ENCODE measurements at places on chromosomes 16 and 17. TPM values are rescaled to one million over a fixed set of nuclear protein-coding genes. Genes with fewer than 3 reads are reported as not detected.
A peak's percentile ranks its signal among the peaks of the same experiment; 100 is the strongest.

GRCh38 chr17:8362651-8363332 lies 13.7 kb downstream of the KRABD2 start:
- DNase-seq, result no peak

DNA sequence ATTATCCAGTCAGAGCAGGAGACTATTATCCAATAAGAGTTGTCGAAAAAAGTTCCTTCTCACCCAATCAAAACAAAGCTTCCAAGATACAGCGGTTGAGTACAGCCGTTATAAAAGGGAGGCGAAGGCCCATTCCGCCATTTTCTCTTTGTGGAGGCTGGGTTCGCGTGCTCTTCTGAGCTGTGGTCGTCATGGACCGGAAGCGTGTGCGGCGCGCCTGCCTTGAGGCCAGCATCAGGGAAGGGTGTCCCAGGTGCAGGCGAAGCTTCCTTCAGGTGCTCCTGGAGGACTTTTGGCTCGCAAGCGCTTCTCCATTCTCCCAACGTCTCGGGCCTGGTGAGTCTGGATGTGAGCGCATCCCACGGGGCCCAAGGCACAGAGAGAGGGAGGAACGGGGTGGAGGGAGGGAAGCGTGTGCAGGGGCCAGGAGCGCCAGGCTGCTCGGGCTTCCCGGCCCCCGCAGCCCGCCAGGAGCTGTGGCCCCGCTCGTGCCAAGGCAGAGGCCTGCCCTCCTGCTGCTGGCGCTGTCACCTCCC lies 99.2 kb downstream of the GOSR1 start:
- no peak for DNase-seq

The MYH2 gene
- 0.69 TPM for total RNA-seq

The KRT33A gene
- total RNA-seq, result not detected

DNA sequence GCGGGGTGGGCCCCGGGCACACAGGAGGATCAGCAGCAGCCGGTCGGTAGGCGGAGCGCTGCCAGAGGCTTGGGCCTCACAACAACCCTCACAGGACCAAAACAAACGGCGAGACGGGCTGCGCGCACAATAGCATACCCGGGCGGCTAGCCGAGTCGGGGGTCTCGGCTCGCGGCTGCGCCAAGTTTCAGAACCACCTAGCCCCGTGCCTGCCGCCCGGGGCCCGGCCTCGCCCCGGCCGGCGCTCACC lies 732 bp downstream of the ULK2 start:
- DNase-seq, result peak; percentile 48

DNA sequence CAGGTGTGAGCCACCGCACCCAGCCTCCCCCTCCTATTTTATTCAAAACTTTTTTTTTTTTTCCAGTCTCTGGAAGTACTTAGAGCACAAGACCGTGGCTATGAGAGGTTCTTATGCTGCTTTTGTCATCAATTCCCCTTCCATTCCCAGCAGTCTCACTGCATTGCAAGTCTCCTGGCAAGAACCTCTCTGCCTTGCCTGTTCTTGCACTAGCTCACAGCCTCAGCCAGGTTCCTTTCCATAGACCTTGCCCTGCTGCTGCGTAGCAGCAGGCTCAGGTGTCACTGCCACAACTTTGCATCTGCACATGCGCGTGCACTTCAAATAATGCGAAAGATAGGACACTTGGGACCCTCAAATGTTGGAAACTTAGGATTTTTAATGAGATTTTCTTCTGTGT lies 15.6 kb downstream of the ATP6V0A1 start:
- DNase-seq, result no peak

The EIF1 gene
- total RNA-seq, result 179 TPM

The PAQR4 gene
- total RNA-seq, result 26.4 TPM

GRCh38 chr16:35687071-35687470 lies 2227.7 kb downstream of the TP53TG3F start:
- DNase-seq, result no peak

DNA sequence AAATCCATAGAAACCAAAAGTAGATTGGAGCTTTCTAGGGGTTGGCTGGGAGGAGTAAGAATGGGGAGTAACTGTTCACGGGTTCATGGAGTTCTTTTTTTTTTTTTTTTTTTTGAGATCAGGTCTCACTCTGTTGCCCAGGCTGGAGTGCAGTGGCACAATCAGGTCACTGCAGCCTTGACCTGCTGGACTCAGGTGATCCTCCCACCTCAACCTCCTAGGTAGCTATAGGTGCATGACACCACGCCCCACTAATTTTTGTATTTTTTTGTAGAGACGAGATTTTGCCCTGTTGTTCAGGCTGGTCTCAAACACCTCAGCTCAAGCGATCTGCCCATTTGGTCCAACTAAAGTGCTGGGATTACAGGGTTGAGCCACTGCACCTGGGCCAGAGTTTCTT lies 1.5 kb downstream of the NMRAL1 start:
- no peak for DNase-seq

The LAT gene
- total RNA-seq, result 2.1 TPM

DNA sequence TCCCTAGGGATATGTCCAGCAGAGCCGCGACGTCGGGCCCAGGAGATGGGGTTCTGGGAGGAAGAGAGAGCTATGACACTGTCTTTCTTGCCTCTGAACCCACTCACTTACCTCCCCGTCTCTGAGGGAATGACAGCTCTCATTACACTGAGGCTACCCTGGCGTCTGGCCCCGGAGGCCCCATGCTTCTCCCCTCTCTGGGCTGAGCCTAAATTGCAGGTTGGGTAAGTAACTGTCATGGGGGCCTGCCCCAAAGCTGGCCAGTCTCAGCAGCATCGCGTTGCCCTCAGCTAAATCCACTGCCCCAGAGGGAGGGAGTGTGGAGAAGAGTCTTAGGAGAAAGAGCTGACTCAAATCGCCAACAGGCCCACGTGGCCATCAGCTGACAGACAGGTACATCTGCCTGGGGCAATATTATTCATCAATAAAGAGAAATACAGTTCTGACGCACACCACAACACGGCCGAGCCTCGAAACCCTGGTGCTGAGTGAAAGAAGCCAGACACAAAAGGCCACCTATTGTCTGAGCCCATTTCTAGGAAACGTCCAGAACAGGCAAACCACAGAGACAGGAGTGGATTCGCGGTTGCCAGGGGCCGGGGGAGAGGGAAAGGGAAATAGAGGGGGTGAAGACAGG lies 156.4 kb downstream of the C16orf95 start:
- no peak for DNase-seq

DNA sequence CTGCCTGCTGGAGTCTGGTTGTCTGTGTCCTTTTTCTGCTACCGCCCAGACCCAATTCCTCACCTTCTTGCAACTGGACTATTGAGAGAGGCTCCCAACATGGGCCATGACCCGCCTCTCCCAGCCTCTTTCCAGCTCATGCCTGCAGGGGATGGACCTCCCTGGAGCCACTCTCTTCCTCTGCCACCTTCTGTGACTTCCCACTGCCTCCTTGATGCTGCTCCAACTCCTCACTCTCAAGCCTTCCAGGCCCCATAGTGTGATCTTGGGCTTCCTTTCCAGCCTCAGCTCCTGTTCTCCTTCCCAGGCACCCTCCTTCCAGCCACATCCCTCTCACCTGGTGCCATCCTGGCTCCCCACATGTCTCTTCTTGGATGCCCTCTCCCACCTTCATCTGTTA lies 11.1 kb downstream of the ZNF768 start:
- no peak for DNase-seq

The FSCN2 gene
- 0.89 TPM for total RNA-seq

The CDYL2 gene
- 11.4 TPM for total RNA-seq

The RFNG gene
- 36.7 TPM for total RNA-seq

- DNase-seq, result no peak
These were observed 2.8 kb upstream of the ALDH3A2 start for GRCh38 chr17:19645734-19646201.

- DNase-seq, result no peak
These were observed 12.7 kb downstream of the HIC1 start for GRCh38 chr17:2067608-2068024.

DNA sequence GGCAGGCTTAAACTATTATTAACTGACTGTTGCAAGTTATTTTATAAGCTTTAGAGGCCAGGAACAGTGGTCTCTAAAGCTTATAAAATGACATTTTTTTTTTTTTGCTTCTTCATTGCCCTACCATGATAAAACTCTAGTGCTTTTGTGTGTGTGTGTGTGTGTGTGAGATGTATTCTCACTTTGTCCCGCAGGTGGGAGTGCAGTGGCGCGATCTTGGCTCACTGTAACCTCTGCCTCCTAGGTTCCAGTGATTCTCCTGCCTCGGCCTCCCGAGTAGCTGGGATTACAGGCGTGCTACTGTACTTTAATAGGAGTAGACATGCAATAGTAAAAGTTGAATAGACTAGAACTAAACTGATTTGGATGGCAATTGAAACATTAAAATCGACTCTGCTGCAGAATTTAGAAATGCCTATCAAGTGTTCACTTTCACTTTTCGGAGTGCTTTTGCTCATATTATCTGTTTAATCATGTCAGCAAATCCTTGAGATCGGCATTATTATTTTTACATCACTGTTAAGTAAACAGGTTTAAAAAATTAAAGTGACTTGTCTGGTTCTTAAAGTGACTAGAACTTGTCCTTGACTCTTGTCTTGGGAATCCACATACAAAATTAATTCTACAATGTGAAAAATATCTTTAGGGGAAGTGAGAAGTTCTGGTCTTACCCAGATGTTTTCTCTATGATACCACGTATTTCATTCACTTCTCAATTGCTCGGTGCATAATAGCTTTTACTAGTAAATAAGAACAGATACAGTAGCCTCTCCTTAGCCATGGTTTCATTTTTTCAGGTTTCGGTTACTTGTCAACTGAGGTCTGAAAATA lies 8.4 kb upstream of the PCTP start:
- DNase-seq, result no peak

DNA sequence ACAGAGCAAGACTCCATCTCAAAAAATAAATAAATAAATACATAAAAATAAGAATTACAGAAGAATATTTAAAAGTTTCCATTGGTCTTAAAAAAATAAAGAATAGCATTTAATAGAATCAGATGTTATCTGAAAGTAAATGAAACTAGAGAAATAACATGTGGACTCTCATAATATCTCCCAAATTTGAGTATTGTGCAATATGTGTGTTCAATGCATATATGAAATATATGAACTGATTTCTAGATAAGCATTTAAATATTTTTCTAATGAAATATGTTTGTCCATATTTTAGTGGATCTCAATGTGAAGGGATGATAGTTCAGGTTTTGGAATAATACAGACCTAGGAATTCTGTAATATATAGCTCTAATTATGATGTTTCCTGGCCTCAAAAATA lies 265.9 kb upstream of the PMFBP1 start:
- DNase-seq, result no peak

DNA sequence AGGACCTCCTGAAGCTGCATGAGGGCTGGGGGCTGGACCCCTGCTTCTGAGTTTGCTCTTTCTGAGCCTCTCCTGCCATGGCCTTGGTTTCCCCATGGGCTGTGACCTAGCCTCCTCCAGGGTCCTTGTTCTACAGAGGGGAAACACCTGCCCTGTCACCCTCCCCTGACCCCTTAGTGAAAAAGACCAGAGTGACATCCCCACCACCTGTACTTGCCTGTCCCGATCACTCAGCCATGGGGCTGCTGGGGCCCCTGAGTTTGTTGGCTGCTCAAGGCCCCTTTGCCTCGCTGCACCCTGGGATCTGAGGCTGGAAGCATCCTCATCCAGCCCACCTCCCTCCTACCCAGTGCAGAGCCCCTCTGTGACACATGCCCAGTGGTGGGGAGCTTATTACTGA lies 800 bp downstream of the NOD2 start:
- no peak for DNase-seq

GRCh38 chr16:57471852-57472664 lies 9.6 kb downstream of the POLR2C start:
- no peak for DNase-seq

The MYO15A gene
- total RNA-seq, result 1.3 TPM

The ZSCAN10 gene
- not detected for total RNA-seq

DNA sequence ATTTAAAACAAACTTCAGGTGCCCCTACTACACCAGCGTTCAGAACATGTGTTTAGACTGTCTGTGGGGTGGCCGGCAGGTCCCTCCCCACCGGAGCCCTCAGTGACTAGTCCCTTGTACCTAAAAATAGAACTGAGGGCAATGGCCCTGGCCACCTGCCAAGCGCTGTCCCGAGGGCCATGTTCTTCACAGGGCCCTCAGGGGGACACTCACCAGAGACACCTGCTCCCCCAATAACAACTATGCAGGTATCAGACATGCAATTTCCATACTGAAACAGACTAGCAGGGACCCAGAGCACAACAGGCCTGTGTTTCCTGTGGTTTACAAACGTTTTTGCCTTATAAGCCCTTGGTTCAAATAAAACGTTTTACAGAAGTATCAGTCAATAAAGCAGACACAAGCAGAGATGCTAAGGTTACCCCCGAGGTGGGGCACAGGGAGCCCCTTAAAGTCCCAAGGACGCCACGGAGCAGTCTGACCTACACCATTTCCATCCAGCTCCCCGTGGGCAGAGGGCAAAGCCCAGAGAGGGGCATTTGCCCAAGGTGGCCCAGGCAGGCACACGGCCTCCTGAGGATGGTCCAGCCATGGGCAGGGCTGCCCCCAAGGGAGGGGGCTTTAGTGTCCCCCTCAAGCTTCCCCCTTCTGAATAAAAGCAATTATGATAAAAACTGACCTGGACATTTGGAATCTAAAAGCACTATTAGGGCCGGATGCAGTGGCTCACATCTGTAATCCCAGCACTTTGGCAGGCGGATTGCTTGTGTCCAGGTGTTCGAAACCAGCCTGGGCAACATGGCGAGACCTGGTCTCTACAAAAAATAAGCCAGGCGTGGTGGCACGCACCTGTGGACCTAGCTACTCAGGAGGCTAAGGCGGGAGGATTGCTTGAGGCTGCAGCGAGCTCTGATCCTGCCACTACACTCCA lies 896 bp upstream of the MYLK3 start:
- no peak for DNase-seq

Measured in spinal cord (tissue), 10 donors.